ENCODE measurements at places on chromosomes 1 and 21.
A peak's percentile ranks its signal among the peaks of the same experiment; 100 is the strongest.

DNA sequence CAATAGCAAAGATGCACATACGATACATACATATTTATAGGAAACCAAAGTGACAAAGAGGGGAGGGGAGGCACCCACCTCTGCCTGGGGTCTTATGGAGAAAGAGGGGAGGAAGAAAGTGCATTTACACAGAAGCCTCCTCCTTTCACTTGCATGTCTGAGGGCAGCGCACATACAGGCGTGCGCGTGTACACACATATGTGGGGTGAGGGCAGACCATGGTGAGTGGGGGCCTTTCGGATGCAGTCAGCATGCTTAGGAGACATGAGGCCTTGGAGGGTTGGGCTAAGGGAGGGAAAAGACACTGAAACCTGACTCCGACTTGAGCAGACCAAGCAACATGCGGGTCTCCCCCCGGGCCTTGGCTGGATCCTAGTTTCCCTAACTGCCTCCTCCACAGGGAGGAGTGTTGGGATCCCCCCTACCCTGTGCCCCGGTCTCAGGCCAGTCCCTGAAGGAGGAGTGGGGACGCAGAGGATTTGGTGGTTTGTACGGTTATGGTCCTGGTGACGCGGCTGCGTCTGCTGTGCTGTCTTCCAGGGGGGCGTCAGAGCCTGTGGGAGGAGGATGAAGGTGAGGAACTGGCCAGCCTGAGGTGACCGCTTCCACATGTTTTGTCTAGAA, 15.2 kb downstream of the LRRC71 start:
- DNase-seq, result no peak

GRCh38 chr1:211583011-211583992, 4.3 kb upstream of the SLC30A1 start:
- peak; percentile 53 for DNase-seq

DNA sequence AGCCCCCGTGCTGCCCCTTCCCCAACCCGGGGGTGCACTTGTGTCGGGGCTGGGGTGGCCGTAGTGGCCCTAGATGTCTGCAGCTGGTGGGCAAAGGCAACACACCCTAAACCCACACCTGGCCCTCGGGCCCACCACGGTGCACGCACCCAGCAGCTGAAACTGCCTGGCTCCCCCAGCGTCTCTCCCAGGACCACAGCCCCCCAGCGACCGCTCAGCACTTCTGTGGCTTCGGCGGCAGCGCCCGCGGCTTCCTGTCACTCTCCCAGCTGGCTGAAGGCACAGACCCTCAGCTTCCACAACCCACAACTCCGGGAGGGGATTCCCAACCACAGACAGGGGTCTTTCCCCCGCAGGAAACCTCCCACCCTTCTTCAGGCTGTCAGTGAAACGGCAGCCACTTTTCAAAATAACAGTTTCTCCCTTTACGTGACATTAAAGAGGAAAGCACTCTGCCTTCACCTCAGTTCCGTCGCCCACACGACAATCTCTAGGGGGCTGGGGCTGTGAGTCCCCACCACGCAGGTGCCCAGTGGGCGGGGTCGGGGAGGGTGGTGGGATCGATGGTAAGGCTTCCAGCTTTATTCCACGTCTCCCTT, 40.7 kb upstream of the COL6A2 start:
- no peak for DNase-seq

GRCh38 chr1:113191579-113192076, 118.6 kb downstream of the LRIG2 start:
- no peak for DNase-seq

- no peak for DNase-seq
Measured at GRCh38 chr21:29673096-29673610, 266.6 kb downstream of the GRIK1 start.

DNA sequence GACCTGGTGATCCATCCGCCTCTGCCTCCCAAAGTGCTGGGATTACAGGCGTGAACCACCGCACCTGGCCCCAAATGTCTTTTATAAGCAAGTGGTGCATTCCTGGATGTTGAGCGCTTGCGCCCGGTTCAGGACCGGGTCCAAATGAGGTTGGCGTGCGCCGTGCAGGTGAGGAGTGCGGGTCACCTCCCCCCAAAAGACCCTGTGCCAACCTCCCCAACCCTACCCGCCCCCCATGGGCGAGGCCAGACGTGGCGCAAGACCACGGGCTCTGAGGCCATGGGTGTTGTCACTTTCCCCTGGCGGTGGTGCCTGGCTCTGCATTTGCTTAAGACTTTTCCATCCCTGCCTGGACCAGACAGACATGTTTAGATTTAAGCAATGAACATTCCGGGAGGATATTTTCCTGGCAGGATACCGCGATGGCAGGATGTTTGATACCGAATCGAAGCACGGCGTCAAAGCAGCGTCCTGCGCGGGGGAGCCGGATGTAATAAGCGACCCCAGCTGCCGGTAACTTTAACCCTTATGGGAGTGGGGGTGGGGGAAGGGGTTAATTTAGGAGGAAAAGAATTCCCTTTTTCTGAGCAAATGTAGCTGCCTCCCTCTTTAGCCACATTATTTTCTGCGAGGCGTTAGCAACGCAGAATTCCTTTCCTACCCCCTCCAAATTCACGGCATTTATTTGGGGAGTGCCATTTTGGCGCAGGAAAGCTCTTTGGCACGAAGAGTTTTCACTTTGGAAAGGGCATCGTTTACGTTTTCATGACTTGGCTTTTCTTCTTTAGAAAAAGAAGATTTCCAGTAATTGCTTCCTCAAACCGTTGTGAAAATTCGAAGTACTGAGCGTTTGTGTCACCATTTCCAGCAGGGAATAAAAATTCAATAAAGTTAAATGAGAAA, 27.8 kb upstream of the RNF187 start:
- no peak for DNase-seq

GRCh38 chr1:243269461-243269801, 13.6 kb downstream of the SDCCAG8 start:
- no peak for DNase-seq

GRCh38 chr1:114589122-114589521, 7.7 kb upstream of the BCAS2 start:
- DNase-seq, result no peak

DNA sequence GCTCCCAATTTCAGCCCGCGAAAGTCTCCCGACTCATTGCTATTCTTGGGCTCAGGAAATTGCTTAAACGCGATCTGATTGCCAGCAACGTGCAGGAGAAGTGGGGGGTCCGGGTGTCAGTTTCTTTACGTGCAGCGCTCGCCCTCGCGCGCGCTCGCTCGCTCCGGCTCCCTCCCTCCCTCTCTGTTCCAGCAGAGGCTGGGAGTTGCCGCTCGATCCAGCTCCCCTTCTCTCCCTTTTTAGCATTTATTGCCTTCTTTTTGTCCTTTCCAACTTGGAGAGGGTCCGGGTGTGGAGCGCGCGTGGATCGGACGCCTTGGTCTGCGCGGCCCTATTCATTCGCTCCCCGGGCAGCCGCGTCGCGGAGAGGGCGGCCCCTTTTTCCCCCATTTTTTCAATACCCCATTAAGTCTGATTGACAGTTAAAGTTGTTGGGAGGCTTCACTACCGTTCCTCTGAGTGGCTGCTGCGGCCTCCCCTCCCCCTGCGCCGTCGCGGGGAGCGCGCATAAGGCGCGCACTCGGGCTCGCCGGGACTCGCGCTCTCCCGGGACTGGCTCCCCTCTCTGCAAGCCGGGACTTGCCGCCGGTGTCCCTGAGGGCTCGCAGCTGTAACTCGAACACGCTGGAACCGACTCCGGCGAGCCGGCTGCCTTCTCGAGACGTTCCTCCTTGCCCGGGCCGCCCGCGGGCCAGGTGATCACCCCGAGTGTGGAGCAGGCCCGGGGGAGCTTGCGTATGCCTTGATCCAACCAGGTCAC, at the start of gene DHRS3:
Gene DHRS3 (minus strand): TSS at position 310 of the 760 bp plus-strand sequence. CDS start 862 bp downstream, outside the sequence.
- peak; percentile 14 for DNase-seq

DNA sequence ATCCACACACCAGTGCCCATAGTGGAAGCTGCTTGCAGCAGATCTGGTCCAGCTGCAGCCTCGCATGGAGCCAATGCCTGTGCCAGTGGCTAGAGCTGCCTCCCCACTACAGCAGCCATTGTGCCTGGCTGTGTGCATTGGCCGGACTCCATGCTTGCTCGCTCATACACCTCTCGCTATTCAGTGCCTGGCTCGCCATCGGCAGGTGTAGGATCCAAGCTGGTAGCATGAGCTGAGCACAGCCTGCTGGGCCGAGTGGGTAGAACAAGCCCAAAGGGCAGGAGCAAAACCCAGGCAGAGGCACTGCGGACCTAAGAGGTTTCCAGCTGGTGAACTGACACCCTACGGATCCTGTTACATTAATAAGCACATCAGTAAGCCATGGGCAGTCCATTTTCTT, 1184.1 kb downstream of the AMY1C start:
- DNase-seq, result no peak

DNA sequence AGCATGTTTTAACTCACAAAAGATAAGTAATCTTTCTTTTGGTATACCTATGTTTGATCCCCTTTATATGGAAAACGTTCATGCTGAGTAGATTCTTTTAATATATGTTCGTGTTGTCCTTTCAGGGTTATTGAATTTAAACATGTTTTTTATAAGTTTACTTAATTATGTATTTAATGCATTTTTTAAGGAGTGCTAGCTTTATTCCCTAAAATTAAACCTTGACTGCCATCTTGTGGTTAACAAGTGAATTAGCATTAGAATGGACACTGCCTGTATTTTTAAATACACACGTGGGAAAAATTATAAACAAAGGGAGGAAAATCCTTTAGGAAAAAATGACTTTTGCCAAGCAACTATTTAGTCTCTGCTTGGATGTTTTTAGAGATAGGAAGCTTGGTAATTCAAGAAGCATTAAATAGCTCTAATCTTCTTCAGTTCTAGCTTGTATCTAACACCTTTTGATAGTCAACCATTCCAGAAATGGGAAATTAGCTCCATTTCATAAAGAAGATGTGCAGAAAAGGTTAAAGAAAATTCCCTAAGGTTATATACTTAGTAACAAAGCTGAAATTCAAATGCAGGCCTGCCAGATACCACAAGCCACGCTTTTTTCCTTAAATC, 43.0 kb downstream of the UBE2U start:
- DNase-seq, result peak; percentile 9

- no peak for DNase-seq
Measured at GRCh38 chr1:70503358-70503757, 92.3 kb downstream of the CTH start.

DNA sequence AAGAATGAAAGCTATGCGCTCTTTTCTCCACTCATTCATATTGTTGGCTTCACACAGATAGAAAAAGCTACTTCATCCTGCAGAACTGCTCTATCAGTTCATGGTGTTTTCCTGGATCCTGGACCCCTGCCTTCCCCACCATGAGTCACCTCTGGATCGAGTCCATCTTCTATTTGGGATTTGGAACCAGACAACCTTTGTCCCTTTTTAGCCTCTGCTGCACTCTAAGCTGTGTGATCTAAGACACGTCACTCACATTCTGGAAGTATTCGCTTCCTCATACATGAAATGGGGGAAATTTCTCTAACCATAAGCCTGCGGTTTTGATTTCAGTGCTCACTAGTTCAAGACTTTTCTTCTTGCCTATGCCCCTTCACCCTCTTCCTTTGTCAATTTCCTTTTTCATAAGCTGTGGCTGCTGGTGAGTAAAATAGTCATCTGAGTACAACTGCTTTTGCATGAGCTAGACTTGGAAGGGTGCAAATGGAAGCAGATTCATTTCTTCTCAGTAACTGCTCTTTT, 14.1 kb upstream of the DEGS1 start:
- peak; percentile 81 for DNase-seq

DNA sequence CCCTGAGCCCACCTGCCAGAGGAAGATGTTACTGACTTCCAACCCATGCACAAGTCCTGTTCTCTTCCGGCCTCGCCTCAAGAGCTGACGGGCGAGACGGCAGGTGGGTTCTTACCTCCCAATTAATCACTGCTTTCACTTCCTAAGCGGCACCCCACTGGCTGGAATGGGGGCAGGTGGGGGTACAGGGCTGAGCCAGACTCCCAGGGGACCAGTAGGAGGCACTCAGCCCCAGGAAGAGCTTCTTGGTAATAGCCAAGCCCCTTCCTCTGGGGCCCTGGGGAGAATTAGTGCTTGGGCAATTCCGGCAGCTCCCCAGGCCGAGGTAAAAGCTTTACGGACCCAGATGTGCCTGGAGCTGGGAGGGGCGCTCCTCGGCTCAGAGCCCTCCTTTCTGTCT, 9.7 kb downstream of the CNTN2 start:
- DNase-seq, result no peak

DNA sequence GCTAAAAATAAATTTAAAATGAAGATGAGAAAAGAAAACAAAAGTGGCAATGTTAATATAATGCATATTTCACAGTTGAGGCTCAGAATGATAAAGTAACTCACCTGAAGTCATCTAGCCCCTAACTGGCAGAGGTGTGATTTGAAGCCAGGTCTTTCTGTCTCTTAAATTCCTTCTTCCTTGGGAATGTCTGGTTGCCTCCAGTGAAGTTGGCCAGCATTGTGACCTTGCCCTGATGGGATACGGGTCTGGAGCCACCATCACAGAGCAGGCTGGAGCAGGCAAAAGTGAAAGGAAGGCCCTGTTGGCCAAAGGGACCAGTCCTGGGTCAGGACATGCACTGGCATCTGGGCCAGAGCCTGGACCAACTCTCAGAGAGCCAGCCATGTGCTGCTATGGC, 111.7 kb downstream of the EPHB2 start:
- no peak for DNase-seq

GRCh38 chr1:87291107-87291506, 37.6 kb upstream of the LMO4 start:
- no peak for DNase-seq

DNA sequence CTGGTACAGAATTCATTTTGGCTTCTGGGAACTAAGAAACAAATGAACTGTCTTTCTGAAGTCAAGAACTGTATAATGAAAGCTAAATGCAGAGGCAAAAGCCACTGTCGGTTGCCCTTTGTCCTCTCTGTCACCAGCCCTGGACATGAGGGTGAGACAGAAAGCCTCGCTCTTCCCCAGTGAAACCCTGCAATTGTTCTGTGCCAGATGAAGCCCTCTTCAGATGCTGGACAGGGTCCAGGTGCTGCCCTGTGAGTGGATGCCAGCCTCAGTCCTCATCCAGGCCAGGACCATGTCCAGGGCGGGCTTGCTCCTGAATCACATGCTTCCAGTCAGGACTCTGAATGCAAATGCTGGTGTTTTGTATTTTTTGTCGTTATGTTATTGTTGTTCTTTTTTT, 138.7 kb downstream of the RUNX1 start:
- no peak for DNase-seq

DNA sequence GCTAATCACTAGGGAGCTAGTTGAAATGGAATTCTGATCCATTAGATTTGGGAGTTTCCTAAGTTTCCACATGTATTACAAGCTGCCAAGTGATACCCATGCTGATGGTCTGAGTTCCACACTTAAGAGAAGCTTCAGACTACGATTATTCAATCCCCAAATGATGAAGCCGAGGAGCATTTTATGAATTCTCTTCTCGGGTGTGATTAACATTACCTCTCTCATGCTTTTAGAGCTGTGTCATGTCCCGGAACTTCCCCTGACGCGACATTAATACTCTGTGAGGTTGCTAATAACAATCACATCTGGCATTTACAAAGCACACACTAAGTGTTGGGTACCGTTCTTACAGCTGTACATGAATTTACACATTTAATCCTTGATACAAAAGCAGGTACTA, 63.0 kb downstream of the KCNJ15 start:
- DNase-seq, result no peak

GRCh38 chr1:81071969-81072753, 728.6 kb upstream of the ADGRL2 start:
- DNase-seq, result no peak

Data from GF-D8 (cell line).